Suppressor macrophage treated with lipopolysaccharide for 1 hour (primary cell): ENCODE measurements at places on chromosomes 13 and 19.

DNA sequence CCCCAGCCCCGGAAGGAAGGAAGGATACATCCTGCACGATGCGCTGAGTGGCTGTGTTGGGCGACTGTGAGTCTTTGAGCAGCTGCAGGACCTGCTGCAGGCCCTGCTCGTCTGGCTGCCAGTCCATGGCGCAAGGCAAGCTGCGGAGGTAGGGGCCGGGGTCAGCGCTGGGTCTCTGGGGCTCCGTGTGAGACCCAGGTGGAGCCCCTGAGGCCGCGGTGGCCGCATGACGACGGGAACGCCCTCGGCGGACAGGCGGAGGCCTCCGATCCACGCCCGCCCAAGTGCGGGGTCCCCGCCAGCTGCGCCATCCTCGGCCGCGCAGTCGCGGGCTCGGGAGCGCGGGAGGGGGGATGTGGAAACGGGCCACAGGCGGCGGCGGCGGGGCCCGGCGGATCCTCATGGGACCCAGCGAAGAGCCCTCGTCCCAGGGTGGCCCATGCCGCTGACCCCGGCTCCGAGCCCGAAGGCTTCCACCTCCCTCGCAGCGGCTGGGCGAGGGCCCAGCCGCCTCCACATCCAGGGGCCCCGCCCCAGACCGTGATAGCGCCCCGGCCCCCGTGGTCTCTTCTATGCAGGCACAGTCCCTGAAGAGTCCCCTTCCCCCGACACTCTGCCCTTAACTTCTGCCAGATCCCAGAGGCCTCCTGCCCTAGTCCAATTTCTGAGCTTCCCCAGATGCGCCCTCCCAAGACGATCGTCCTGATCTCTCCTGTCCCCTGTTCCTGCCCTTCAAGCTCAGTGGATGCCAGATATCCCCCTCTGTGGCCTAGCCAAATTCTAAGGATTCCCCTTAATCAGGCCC lies 2.7 kb downstream of the TNPO2 start:
- peak; percentile 7 for DNase-seq

DNA sequence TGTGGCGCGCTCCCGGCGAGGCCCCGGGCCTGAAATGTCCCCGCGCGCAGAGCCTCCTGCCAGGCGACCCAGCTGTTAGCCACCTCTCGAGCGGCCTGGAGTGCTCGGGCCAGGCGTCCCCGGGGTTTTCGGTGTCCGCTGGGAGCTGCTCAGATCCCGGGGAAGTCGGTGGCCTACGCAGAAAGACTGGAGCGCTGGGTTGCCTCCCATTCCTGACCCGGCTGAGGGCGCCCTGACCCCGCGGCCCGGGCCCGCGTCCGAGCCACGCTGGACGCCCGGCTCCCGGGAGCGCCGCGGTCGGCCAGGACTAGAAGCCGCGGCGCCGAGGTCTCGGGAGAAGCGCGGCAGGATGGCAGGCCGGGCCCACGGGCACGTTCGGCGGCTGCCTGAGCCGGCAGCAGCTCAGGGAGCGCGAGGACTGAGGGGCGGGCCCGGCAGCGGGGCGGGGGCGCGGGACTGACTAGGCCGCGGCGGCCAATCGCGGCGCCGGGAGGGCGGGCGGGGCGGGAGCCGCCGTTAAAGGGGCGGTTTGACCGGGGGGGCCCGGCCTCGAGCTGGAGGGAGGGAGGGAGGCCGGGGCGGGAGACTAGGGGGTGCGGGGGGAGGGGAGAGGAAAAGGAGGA lies 1.3 kb upstream of the ZIC2 start:
- DNase-seq = peak; percentile 75

- no peak for DNase-seq
These were observed 24.7 kb upstream of the RB1 start for GRCh38 chr13:48278806-48279205.

- peak; percentile 30 for DNase-seq
These were observed 83.3 kb upstream of the OLFM4 start for GRCh38 chr13:52945348-52945747.

- peak; percentile 18 for DNase-seq
These were observed 355.2 kb downstream of the KCNRG start for GRCh38 chr13:50370303-50370950.

DNA sequence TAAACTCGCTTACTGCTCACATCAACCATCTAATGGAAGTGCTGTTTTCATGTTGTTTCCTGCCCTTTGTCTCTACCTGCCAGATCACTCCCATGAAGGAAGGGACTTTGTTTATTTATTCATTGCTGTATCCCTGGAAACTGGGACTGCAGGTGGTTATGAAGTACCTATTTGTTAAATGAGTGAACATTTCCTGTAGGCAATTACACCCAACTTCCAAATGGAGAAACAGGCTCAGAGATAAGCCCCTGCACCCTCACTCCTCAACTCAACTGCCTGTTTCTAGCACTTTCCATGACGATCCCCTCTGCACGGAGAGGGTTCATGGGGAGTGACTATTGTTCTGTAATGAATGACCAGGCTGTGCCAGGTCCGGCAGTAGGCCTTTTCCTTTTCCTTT lies 1.9 kb upstream of the SELENOW start:
- no peak for DNase-seq

DNA sequence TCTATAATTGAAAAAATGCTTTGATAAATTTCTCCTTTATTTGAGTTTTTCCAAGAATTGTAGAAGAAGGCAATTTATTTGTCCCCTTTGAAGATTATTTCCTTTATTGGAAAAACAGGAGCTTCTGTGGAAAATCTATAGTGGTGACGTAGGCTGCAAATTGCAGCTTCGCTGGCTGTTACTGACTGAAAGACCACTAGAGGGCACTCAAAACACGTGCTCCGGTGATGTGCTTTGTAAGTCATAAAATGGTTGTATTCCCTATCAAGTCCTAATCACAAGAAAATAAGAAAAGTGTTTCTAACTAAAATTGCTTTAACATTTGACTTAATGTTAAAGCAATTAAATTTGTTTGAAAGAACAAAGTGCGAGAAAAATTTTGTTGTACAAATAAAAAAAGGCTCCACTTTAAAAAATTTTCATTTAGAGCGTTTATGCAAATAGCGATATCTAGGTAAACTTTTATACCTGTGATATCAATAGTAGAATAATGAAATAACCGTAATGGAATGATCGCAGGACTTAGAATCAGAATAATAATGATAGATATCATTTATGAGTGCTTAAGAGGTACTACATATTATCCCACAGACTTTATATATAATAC lies 638.2 kb upstream of the SPRY2 start:
- peak; percentile 82 for DNase-seq

- no peak for DNase-seq
These were observed 74.9 kb downstream of the LHFPL6 start for GRCh38 chr13:39527961-39528660.

- DNase-seq = peak; percentile 20
These were observed 42.3 kb downstream of the GJA3 start for GRCh38 chr13:20118268-20119140.

DNA sequence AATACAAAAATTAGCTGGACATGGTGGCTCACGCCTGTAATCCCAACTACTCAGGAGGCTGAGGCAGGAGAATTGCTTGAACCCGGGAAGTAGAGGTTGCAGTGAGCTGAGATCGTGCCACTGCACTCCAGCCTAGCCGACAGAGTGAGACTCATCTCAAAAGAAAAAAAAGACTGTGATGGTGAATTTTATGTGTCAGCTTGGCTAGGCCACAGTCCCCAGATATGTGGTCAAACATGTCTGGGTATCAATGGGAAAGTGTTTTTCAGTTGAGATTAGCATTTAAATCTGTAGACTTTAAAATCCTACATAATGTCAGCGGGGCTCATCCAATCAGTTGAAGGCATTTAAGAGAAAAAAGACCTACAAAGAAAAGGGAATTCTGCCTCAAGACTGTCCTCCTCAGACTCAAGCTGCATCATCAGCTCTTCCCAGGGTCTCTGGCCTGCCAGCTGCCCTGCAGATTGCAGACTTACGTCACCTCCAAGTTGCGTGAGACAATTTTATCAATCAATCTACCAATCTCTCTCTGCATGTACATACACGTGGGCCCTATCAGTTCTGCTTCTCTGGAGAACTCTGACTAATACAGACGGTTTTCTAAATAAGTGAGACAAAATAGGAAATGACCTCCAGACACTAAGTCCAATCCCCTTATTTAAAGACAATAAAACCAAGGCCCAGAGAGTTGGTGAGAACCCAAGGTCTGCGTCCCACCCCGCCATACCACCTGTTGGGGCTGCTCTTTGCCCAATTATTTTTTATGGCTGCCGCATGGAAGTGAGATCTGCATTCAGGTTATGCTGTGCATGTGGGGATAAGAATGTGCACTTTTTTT lies 99.2 kb downstream of the ABCC4 start:
- no peak for DNase-seq

DNA sequence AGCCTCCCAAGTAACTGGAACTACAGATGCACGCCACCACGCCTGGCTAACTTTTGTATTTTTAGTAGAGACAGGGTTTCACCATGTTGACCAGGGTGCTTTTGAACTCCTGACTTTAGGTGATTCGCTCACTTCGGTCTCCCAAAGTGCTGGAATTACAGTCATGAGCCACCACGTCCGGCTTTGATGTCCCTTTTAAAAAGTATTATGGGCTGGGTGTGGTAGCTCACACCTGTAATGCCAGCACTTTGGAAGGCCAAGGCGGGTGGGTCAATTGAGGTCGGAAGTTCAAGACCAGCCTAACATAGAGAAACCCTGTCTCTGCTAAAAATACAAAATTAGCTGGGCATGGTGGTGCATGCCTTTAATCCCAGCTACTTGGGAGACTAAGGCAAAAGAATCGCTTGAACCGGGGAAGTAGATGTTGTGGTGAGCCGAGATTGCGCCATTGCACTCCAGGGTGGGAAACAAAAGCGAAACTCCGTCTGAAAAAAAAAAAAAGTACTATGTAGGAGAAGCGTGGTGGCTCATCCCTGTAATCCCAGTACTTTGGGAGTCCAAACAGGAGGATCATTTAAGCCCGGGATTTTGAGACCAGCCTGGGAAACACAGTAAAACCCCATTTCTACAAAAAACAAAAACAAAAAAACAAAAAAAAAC lies 22.8 kb upstream of the ERVV-1 start:
- DNase-seq = peak; percentile 60

- DNase-seq = peak; percentile 21
These were observed 77.8 kb downstream of the TUBGCP3 start for GRCh38 chr13:112510002-112510780.

DNA sequence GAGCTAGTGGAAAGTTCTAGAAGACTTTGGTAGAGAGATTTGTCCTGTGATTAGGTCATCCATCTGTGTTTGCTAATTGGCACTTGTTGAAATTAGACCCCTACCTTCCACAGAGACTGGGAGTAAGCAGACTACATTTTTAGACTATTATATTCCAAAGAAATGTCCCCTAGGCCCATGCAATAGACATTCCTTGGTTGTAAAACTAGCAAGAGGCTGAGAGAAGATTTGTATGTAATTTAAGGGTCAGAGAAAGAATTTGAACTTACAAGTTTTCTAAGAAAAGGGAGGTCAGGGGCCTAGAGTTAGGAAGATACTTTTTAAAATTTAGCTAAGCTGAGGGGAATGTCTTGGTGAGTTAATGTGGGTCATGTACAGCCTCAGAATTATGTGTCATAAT lies 470.7 kb upstream of the SLITRK1 start:
- DNase-seq = no peak
